Right cardiac atrium (tissue), 5 donors: ENCODE measurements at places on chromosomes 12 and 14. TPM values are rescaled to one million over a fixed set of nuclear protein-coding genes. Genes with fewer than 3 reads are reported as not detected.

CLIP1 gene
- 119 TPM for total RNA-seq

CBLN3 gene
- 3.1 TPM for total RNA-seq

GDF3 gene
- total RNA-seq, result not detected

- DNase-seq, result no peak
Observed at GRCh38 chr12:39352471-39353017, 90.4 kb downstream of the KIF21A start.

- DNase-seq, result no peak
Observed at GRCh38 chr14:24414732-24415420, 14.6 kb downstream of the CBLN3 start.

DNA sequence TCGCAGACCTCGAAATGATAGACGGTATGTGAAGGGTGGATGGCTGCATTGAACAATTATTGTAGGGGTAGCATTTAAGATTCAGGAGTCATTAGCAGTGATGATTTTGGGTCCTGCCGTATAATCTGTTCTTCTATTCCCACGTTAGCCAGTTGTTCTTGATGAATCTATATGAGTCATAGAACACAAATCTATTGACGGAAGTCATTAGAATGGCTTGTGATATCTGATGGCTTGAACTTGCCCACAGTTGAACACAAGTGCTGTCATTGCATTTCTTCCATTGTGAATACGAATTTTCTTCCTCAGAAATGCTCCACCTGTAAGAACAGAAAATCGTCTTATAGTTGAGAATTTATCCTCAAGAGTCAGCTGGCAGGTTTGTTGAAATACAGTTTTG is 1.9 kb downstream of the SRSF5 start:
- no peak for DNase-seq

- DNase-seq, result peak; percentile 86
Observed at GRCh38 chr12:91111366-91112325, at the start of gene LUM. Gene LUM (minus strand): TSS chr12:91111494. CDS start chr12:91108979, 2,515 bp downstream.

- no peak for DNase-seq
Observed at GRCh38 chr14:67666750-67667449, 7.5 kb downstream of the VTI1B start.
